ENCODE measurements at places on chromosomes 2 and 18.

- no peak for DNase-seq
Observed at GRCh38 chr2:239832490-239833268, 192.5 kb downstream of the NDUFA10 start.

DNA sequence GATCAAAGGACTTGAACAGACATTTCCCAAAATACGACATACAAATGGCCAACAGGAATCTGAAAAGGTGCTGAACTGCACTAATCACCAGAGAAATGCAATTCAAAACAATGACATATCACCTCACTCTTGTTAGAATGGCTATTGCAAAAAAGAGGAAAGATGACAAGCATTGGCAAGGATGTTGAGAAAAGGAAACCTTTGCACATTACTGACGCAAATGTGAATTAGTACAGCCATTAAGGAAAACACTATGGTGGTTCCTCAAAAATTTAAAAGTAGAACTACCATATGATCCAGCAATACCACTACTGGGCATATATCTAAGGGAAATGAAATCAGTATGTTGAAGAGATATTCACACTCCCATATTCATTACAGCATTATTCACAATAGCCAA is 57.7 kb upstream of the ASPRV1 start:
- no peak for DNase-seq

GRCh38 chr2:86044045-86044444 is 61.6 kb downstream of the POLR1A start:
- no peak for DNase-seq

GRCh38 chr2:230921806-230922595 is 3.0 kb downstream of the GPR55 start:
- no peak for DNase-seq

- DNase-seq = no peak
Observed at GRCh38 chr2:224173210-224173609, 134.1 kb upstream of the SERPINE2 start.

DNA sequence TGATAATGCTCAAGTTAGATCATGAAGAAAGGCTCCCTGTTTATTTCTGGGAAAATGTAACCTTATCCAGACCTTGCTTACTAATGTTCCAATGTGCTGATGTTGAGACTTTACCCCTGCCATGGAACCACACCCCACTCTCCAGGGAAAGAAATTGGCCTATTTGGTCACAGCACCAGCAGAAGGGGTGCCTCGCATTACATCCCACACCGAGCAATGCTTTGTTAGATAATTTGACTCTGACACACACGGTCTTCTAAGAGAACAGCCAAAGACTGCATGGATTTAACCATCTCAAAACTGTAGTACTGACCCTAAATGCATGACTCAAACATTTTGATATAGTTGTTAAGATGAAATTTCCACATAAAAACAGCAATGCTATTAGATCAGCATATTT is 152.1 kb upstream of the CCDC150 start:
- peak; percentile 20 for DNase-seq
